IPS-NIHi11 (cell line): ENCODE measurements at places on chromosomes 1 and 21.

- no peak for DNase-seq
These were observed 13.6 kb upstream of the LYPLAL1 start for GRCh38 chr1:219159946-219160645.

GRCh38 chr1:205545001-205545919, 40.8 kb downstream of the CDK18 start:
- no peak for DNase-seq

- peak; percentile 74 for DNase-seq
These were observed 12.6 kb upstream of the RCSD1 start for GRCh38 chr1:167617153-167618147.

DNA sequence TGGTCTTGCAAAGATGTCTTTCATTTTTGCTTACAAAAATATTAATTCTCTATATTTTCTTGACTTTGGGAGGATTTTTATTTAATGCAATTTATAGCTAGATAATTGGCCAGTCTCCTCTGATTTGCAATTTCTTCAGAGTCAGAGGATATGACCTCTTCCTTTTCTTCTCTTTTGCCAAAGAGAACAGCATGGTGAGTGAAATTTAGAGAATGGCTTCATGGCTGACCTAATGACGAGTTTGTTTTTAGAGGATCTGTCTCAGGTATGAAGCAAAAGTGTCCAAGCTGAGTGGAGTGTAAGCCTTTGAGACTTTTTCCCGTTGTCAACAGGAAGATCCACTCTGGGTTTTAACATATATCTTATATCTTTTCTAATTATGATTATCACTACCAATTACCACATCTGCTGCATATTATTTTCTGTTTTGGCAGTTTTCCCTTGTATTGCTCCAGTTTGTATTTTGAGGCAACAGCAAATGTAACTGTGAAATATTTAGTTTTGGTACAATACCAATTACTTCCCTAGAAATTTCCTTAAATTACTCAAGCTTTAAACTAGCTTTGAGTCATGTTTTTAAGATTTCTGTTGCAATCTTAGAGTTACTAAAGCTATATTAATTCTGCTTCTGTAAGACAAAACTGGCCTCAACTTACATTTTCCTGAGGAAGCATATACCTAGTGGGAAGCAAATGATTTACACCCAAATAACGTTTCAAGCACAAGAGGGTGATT, 332.8 kb upstream of the ZRANB2 start:
- no peak for DNase-seq

- no peak for DNase-seq
These were observed 729 bp downstream of the NADK start for GRCh38 chr1:1777583-1777899.

- DNase-seq, result peak; percentile 88
These were observed 21.3 kb upstream of the PRSS38 start for GRCh38 chr1:227793948-227794816.

GRCh38 chr1:38624336-38625039, 235.1 kb downstream of the RRAGC start:
- DNase-seq, result no peak

GRCh38 chr1:226085675-226086285, 23.3 kb downstream of the H3-3A start:
- no peak for DNase-seq

GRCh38 chr1:167645625-167646414, 15.8 kb downstream of the RCSD1 start:
- no peak for DNase-seq

DNA sequence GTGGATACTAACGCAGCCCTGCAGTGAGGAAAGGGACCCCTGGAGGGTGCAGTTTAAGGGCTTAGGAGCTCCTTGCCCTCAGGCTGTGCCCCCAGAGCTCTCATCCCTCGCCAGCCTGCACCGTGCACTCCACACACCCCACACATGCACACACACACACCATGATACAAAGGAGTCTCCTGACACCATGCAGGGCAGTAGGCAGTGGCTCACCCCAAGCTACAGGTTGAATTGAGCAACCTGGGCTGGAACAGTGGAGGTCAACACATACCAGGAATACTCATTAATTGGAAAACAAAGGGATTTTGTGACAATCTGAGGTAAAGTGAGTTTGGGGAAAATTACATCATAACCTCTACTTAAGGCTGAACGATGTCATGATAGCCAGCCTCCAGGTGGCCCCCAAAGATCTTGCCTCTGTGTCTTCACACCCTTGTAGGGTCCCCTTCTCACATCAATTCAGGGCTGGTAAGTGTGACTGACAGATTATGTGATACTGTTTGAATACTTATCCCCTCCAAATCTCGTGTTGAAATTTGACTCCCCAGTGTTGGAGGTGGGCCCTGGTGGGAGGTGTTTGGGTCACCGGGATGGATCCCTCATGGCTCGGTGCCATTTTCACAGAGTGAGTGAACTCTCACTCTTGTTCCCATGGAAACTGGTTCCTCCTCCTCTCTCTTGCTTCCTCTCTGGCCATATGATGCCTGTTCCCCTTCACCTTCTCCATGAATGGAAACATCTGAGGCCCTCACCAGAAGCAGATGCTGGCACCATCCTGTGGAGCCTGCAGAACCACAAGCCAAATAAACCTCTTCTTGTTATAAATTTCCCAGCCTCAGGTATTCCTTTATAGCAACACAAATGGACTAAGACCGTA, 111.0 kb upstream of the RAB4A start:
- DNase-seq, result no peak

DNA sequence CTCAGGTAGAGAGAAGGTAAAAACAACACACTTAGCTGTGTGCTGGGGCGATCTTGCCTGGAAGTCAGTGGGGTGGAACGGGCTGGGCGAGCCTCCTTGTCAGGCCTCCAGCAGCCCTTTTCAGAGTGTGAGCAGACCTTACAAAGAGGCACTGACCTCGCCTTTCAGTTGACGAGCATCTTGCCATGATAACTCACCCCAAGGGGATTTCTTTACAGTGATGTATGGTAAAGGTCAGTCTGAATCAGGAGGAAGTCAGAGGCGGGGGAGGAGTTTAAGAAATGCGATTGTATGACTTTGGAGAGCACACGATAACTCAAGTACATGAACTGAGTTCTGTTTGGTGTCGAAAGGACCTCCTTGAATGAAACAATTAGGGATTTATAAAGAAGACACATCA, 326.5 kb upstream of the PROX1 start:
- no peak for DNase-seq

DNA sequence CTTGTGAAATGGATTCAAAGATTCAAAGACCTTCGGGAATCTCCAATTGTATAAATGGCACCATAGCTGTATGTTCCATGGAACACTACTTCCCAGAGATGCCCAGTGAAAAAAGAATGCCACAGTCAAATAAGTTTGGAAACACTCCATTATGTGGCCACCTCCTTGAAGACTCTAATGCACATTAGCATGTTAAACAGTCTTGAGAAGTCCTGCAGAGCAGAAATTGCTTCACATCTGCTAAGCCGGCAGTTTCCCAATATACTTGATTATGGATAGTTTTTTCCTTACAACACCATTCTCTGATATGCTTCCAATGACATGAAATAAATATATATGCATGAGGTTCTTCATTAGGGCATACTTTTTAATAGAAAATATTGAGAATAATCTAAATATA, 12.7 kb upstream of the SELE start:
- DNase-seq, result no peak

DNA sequence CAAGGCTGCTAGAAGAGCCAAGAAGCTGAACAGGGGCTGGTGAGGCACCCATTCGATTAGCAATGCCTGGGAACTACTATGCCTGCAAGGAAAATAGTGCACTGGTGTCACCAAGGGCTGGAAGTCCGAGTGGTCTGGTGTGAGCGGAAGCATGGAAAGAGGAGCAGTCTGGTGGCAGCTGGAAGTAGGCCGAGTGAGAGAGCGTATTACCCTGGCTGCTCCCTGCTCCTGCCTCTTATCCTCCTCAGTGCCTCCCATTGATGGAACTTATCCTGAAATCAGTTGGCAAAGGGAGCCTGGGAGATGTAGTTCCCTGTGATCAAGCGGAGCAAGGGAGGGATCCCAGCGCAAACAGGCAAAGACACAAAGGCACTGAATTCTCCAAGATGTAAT, 9.6 kb downstream of the SMAP2 start:
- DNase-seq, result peak; percentile 14

DNA sequence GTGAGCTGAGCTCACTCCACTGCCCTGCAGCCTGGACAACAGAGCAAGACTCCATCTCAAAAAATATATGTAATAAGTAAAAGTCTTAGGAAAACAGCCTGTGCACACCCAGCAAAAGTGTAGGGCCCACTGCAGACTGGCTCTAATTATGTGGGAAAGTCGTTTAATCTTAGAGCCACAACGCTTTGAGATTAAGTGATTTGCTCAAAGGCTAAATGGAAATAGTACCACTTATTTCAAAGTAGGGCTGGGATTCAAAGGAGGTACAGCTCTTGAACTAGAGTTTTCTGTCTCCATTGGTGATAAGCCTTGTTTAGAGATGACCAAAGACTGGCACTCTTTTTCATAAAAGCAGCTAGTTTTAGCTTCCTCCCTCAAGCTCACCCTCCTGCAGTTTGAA, 2.2 kb downstream of the TACSTD2 start:
- DNase-seq, result no peak

DNA sequence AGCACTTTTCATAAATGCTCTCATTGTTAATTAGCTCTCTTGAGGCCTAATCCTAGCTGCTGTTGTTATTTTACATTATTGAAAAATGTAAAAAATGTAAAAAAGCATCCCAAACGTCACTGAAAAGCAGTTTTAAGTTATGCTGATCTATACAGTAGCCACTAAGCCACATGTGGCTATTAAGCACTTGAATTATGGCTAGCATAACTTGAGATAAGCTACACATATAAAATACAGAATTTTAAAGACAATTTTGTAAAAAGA, 18.4 kb upstream of the DNASE2B start:
- DNase-seq, result no peak

DNA sequence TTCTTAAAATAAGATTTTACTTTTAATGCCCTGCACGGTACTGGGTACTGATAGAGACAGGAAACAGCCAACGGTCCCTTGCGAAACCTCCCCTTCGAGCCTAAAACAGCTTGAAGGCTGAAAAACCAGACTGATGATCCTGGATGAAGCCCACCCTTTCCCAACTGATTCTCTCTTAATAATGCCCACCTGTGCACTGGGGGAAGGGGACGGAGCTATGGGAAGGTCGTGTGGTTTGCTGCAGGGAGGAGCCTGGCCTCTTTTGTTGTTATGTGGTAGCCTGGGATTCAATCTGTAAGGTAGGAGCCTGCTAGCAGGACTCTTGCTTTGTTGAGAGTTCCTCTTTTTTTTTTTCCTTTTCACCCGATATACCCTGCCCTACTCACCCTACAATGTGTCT, 25.6 kb downstream of the SAMSN1 start:
- DNase-seq, result no peak

DNA sequence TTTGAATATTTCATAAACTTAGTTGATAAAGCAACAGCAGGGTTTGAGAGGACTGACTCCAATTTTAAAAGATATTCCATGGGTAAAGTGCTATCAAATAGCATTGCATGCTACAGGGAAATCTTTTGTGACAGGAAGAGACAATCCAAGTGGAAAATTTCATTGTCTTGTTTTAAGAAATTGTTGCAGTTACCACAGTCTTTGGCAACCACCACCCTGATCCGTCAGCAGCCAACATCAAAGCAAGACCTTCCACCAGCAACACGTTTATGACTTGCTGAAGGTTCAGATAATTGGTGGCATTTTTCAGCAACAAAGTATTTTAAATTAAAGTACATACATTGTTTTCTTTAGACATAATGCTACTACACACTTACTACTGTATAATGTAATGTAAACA, 47.8 kb downstream of the ADGRL4 start:
- DNase-seq, result no peak

- DNase-seq, result no peak
These were observed 15.6 kb downstream of the SLC22A15 start for GRCh38 chr1:115991909-115992308.

DNA sequence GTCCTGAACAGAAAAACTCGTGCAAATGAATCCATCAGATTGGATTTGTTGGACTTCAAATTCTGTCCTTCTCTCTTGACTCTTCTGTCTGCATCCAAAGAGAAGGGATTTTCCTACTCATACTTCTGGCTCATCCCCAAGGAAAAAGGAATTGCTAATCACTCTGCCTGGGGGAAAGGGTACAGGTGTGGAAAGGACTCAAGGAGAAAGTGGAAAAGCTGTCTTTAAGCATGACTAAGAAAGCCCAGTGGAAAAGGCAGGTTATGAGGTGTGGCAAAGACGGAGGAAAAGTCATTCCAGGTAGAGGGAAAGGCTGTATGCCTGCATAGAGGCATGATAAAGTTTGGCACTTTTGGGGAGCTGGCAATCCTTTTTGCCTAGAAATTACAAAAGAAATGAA, 43.4 kb downstream of the PTGS2 start:
- DNase-seq, result no peak

GRCh38 chr21:35504277-35504676, 455.2 kb upstream of the RUNX1 start:
- no peak for DNase-seq

DNA sequence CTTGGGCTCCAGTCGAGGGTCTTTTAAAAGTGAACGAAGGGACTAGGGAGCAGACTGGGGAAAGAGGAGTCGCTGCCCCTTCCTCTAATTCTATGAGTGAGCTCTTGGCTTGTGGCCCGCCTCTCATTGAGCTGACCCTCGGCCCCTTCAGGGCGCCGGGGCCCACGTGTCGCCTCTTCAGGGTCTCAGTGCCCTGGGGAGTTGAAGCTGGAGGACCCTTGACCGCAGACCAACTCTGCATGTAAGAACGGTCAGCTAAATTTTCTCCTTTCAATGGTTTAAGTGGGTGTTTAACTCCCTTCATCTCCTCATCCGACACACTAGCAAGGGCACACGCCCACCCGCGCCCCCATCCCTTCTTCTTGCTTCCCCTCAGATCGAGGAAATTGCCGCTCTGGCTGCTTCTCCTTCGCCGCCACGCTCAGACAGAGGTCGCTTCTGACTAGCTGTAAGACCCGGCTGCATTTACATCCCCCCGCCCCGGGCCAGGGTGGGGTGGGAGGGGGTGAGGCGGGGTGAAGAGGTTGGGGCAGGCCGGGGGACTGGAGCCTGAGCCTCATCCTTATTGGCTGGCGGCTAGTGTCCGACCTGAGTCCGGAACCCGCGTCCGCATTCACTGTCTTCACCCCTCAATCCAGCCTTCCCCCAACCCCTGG, 10.9 kb downstream of the NR5A2 start:
- peak; percentile 86 for DNase-seq

DNA sequence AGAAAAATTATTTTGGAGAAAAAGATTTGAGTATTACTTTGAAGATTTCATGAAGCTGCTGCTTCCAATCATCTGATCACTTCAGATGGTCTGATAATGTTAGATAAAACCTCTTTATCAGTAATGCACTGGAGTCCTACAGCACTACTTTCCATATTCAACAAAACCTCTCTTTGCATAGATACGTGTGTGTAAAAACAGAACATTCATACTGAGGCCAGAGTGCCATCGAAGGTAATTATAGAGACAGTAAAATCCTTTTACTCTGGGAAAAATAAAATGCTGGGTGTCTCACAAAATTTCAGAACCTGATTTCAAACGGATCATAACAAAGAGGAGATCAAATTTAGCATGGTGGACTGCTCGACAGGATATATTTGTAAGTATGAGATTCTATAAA, at the start of gene RGS13:
RGS13 (plus strand) TSS at position 209 of the 400 bp plus-strand sequence. CDS start 8,188 bp downstream, outside the sequence.
- no peak for DNase-seq
